ENCODE measurements at places on chromosomes 11 and 22.
A peak's percentile ranks its signal among the peaks of the same experiment; 100 is the strongest.

GRCh38 chr11:6251120-6251733, 8.4 kb upstream of the CCKBR start:
- DNase-seq: peak; percentile 58

DNA sequence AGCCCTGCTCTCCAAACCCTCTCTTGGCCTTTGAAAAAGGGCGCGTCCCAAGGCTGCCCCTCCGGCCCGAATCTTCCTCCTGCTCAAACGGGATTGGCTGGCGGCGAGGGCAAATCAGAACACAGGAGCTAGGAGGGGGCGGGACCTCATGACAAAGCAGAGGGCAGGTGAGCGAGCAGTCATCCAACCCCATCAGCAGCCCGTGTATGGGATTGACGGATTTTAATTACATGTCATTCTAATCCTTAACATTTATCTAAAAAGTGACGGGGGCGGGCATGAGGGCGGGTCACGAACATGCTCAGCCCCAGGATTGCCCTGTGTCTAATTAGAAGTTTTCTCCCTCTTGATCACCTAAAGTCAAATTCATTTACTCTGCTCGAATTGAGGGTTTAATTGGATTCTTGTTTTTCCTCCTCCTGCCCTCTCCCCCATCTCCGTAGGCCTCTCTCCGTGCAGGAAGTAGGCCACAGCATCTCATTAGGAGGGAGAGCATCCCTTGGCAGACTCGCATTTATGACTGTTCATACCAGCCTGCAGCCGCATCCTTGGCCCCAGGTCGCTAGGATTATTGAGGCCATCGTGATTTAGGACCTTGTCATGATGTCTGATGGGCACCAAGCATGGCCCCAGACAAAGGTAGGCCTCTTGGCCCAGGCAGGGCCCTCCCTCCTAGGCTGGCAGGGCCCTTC, 147.1 kb downstream of the CHST1 start:
- DNase-seq: no peak

DNA sequence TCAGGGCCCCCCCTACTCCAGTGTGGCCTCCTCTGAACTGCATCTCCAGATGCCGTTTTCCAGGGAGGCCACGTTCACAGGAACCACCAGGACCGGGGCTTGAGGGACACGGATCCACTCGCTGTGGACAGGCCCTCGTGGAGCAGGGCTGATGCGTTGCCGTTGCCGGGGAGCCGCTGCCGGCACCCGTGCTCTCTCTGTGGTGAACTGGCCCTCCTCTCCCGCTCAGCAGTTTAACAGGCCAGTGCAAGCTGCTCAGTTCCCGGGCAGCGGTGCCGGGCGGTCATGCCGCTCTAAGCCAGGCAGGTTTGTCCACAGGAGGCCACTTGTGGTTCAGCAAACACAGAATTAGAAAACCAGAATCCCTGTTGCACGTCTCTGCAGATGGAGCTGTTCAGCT, 301.6 kb downstream of the TBC1D22A start:
- no peak for DNase-seq

DNA sequence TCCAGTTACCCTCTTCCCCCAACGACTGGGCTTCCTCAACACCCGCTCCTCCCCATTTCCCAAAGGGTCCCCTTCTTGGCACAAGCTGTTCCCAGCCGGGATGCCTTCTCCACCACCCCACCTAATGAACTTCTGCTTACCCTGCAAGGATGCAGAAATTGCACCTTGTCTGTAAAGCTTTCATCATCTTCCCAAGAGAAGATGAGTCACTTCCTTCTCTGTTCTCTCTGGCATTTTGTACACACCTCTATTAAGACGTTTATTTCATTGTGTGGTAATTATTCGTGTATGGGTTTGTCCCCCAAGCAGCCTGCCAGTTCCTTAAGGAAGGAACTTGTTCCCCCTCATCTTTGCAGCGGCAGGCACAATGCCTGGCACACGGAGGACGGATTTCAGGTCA, 351.1 kb downstream of the CADM1 start:
- no peak for DNase-seq

- no peak for DNase-seq
Observed at GRCh38 chr11:96218006-96218405, 125.0 kb downstream of the MAML2 start.

DNA sequence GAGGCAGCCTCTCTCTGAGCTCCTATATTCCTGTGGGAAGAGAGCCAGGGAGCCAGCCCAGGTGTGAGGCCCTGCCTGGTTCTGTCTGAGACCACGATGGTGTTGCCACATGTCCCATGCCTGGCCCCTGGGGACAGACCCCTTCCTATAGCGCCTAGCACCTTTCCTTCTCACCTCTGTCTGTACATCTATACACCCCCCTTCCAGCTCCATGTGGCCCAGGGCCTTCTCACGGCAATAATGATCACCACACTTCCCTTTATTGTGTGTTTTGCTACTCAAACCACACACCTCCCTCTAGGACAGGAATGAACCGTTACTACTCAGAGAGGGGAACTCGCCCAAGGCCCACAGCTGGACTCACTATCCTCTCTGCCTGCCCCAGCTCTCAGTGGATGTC, 12.8 kb downstream of the CD82 start:
- no peak for DNase-seq

GRCh38 chr11:122833846-122834464, 4.3 kb upstream of the CRTAM start:
- no peak for DNase-seq

GRCh38 chr22:50568626-50569025, 5.9 kb upstream of the SYCE3 start:
- DNase-seq: no peak

DNA sequence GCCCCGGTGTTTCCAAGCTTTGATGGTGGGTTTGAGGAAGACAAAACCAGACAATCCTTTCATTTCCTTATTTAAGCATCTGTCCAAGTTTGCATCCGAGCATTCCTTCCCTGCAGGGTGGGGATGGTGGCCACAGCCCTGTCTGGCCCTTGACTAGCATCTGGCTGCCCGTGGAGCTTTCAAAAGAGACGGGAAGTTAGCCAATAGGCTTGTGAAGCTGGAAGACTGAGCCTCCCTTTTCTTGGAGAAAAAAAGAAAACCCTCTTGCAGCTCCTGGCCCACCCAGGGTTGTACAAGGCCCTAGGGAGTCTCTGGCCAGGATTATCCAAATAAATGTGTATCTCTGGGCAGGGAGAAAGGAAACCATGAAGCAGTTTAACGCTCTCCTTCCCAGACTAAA, 60.6 kb downstream of the MICAL2 start:
- DNase-seq: no peak

DNA sequence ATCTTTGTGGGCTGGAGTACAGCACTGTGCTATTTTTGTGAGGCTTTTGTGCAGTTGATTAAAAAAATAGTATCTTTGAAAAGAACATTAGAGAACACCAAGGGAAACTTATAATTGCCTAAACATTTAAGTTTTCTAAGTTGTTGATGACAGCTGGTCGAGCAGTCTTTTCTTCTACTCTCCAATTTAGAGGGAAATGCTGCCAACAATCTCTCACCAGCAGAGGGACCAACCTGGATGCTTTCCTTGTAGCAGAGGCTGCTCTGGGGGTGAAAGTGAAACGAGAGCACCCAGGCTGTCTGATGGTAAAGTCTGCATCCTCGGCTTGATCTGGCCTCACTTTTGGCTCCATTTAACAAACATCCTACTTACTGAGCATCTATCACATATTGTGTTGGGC, 1286.5 kb upstream of the TENM4 start:
- no peak for DNase-seq

- DNase-seq: no peak
Observed at GRCh38 chr11:36051235-36052144, 107.6 kb downstream of the LDLRAD3 start.

DNA sequence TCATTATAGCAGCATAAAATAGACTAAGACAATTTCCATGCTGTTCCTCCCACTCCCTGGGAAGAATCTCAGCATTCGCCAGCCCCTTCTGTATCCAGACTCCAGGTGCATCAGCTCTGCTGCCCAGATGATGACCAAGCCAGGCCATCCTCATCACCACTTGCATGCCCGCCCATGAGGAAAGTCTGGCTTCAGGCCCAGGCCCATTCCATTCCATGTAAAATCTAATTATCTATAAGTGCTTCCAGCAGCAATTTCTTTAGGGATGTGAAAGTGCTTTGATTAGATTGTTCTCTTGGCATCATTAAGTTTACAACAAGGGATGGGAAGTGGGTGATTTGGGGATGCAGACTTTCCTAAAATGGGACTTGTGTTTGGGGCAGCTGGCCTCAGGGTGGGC, 100.3 kb downstream of the INSC start:
- DNase-seq: no peak

DNA sequence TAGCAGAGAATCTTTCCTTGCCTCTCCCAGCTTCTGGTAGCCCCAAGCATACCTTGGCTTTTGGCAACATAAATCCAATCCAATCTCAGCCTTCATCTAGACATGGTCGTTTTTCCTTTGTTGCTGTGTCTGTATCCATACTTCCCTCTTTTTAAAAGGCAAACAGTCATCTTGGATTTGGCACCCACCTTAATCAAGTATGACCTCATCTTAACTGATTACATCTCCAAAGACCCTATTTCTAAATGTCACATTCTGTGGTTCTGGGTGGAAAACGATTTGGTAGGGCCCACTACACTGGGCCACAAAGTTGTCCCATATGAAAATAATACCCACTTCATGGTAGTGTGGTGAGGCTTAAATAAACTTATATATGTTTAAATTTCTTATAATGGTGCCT, 852 bp downstream of the BUD13 start:
- no peak for DNase-seq

DNA sequence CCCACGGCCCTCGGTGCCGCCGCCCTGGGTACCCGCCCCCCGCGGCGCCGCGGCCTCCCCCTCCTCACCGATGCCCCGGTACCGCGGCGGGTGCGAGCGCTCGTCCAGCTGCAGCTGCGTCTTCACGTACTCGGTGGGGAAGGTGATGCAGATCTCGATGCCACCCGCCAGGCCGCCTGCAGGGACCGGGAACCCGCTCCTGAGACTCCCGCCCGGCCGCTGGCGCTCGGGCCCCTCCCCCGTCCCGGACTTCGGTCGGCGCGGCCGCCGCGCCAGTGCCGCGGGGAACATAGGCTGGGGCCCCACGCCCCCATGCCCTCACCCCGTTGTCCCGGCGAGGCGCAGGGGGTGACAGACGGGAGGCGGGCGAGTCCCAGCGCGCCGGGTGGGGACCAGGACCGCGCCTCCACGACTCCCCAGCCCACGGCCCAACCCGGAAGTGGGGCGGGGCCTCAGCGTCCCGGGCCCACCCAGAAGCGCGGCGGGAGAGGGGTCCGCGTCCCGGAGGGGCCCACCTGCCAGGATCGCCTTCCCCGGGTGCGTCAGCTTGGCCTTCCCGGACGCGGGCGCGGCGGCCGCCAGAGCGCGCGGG, 375 bp downstream of the SLC25A1 start:
- peak; percentile 27 for DNase-seq

- DNase-seq: no peak
Observed at GRCh38 chr11:70839851-70840250, 412.5 kb downstream of the SHANK2 start.

GRCh38 chr11:109401545-109401944, 20.4 kb upstream of the C11orf87 start:
- no peak for DNase-seq

- DNase-seq: peak; percentile 83
Observed at GRCh38 chr11:80144897-80145594, 704.2 kb upstream of the TENM4 start.

- DNase-seq: no peak
Observed at GRCh38 chr11:104803776-104804175, 94.5 kb downstream of the CASP12 start.

DNA sequence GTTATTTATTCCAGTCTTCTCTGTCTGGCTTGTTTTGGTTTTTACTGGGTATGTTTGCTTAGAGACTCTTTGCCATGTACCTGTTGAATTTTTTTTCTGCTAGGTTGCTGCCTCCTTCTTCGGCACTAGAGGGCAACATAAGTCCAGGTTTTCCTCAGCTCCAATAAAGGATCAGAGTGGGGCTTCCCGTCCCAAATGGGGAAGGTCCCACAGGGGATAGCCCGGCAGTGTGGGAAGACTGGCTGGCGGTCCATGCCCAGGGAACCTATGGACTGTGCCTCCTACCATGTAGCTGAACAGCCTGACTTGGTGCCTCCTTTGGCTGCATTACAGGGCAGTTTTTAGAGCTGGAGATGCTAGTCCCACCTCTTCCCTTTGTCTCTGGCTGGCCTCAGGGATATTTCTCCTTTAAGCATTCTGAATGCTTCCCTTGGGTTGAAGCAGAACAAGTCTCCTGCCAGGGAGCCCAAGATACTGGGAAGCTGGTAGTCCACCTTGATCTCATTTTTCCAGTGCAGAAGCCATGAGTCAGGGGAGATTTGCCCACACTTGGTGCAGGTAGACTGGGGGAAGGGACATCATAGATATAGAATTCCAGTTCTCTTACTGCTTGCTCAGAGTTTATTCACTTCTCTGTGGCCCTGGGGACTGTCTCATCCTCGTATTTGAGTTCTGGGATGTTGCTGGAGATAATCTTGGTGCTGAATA, 60.2 kb downstream of the BRD1 start:
- DNase-seq: peak; percentile 28

GRCh38 chr22:46830841-46831240, 68.4 kb downstream of the TBC1D22A start:
- no peak for DNase-seq

- no peak for DNase-seq
Observed at GRCh38 chr11:124605719-124606118, 5.5 kb upstream of the PANX3 start.

DNA sequence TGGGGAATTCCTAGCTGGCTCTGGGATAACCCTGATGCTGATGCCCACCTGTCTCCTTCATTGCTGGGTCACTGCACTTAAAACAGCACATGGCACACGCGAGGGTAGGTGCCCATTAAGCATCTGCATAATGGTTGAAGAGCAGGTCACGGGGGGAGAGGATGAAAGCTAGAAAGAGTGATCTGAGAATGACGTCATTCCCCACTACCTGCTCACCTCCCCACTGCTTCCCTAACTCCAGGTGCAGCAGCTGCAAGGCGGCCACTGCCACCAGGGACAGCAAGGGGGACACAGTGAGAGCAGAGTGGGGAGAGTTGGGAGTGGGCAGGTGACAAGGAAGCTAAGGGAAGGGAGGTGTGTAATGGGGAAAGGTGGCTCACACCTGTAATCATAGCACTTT, 27.0 kb downstream of the ADA2 start:
- no peak for DNase-seq

- no peak for DNase-seq
Observed at GRCh38 chr11:17887779-17888178, 125.1 kb downstream of the SERGEF start.

DNA sequence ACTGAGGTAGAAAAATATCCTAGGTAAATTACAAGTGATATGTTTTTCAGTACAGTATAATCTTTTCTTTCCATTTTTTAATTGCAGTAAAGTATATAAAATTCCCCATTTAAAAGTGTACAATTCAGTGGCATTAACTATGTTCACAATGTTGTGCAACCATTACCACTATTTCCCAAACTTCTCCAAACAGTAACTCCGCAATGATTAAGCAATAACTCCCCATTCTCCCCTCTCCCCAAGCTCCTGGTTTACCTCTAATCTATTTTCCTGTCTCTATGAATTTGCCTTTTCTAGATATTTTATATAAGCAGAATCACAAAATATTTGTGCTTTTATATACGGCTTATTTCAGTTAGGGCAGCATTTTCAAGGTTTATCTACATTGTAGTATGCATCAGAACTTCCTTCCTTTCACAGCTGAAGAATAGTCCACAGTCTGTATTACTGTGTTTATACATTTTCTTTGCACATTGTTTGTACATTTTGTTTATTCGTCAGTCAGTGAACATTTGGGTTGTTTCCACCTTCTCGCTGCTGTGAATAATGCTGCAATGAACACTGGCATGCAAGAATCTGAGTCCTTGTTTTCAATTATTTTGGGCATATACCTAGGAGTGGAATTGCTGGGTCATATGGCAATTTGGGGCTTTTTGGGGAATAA, 110.7 kb downstream of the RPL27A start:
- no peak for DNase-seq

GRCh38 chr11:15523543-15523942, 408.8 kb downstream of the INSC start:
- DNase-seq: no peak
